ENCODE measurements at places on chromosomes 13 and 19.

DNA sequence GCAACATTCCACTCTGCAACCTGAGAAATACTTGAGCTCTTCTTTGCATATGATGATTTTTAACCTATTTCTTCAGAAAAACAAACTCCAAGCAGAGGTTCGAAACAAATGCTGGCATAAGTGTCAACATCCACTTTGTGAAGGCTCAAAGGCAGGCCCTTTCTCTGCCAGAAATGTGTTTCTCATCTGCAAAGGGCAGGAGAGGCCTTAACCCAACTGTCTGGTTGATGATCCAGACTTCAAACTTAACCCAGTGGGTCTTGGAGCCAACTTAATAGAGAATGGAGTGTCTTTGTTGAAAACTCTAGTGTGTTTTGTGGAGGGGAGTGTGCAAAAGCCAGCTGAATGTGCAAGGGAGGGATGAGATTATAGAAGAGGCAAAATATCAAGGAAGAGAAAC lies 28.3 kb upstream of the ZNF507 start:
- DNase-seq, result no peak

- no peak for DNase-seq
These were observed 4.6 kb downstream of the RNASEH2B start for GRCh38 chr13:50914176-50914700.

GRCh38 chr13:94353167-94353710 lies 126.2 kb downstream of the DCT start:
- DNase-seq, result no peak

DNA sequence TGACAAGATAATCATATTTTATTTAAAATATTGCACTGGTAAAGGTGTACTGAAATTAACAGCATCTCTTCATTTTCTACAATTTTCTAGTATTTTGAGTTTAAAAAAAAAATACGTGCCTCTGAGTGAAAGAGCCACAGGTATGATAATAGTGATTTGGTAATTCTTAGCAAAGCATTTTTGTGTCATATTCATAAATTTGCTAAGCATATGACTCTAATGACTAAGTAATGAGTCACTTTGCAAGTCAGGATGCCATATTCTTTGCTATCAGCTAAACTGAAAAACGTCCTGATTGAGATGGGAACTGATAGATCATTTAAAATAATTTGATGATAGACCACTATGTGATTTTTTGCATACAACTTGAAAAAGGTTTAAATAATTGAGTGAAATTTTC lies 136.1 kb upstream of the IRS2 start:
- no peak for DNase-seq

DNA sequence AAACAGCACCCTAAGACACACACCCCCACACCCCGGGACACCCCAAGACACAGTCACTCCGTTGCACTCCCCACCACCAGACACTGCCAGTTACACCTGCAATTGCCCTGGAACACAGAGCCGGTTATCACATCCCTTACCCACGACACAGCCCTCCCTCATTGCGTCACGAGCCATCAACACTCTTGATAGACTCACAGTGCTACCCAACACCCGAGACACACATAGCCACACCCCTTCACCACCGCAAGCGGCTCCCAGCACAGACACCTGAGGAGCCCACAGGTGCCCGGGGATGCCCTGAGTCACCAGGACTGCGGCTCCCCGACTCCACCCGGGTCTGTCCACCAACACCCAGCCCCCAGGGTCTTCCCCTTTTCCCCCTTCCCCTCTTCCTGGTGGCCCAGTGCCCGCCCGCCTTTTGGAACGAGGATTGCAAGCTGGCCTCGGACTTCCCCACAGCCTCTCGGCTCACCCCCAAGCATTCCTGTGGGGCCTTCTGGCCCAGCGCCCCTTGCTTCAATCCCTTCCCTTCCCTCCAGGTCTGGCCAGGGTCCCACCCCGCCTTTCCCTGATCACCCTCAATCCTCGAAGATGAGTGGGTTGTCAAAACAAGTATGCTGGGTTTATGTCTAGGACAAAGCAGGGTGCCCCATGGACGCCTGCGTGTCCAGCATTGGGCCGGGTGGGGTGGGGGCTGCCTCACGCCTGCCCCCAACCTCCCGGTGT lies 1.7 kb upstream of the PTGER1 start:
- no peak for DNase-seq

DNA sequence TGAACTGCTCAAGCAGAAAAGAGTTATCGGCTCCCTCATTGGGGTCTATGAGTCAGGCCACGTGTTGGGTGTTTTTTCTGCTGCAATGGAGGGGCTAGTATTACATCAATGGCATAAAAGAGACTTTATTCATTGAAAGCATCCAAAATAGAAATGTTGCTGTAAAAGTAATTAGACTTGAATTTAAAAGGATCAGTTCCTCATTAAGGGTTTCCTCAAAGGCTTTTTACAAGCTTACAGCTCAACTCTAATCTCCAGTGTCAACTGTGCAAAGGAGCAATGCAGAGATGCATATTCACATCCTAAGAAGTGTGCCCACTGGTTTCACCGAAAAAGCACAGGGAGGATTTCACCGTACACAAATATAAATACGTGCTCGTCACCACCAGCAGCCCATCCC lies 300.3 kb downstream of the FOXO1 start:
- no peak for DNase-seq

- DNase-seq, result no peak
These were observed 3.6 kb downstream of the ANO8 start for GRCh38 chr19:17331045-17331558.

GRCh38 chr13:38767506-38768265 lies 80.8 kb downstream of the FREM2 start:
- no peak for DNase-seq

GRCh38 chr13:49042476-49042875 lies 66.8 kb downstream of the FNDC3A start:
- no peak for DNase-seq

DNA sequence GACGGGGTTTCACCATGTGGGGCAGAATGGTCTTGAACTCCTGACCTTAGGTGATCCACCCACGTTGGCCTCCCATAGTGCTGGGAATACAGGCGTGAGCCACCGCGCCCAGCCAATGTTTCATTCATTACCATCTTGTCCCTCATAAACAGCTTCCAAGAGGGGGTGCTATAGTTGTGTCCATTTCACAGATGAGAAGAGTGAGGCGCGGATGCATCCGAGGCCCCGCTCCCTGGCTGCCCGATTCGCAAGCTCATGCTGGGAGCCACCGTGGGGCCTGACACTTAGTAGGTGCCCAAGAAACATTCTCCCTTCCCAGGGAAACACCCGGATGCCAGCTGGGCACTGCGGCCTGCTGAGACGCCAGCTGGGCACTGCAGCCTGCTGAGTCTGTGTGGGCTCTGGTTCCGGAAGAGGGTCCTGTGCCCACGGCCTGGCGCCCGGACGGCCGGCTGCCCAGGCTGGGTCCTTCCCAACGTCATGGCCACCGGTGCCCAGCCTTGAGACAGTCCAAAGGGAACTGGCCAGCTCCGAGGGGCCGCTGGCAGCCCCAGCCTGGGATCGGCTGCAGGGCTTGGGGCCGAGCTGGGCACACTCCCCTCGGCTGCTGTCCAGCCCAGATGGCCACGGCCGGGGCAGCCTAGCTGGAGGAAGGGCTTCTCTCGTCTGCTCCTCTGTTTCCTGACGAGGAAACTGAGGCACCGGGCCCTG lies 54.7 kb downstream of the NFIC start:
- no peak for DNase-seq

GRCh38 chr19:55958356-55958755 lies 10.7 kb downstream of the NLRP8 start:
- DNase-seq, result no peak

GRCh38 chr13:109412283-109412901 lies 374.0 kb downstream of the IRS2 start:
- no peak for DNase-seq

- no peak for DNase-seq
These were observed 14.1 kb downstream of the KLF2 start for GRCh38 chr19:16338470-16339360.

GRCh38 chr13:52004511-52005170 lies 6.6 kb downstream of the ATP7B start:
- DNase-seq, result no peak

DNA sequence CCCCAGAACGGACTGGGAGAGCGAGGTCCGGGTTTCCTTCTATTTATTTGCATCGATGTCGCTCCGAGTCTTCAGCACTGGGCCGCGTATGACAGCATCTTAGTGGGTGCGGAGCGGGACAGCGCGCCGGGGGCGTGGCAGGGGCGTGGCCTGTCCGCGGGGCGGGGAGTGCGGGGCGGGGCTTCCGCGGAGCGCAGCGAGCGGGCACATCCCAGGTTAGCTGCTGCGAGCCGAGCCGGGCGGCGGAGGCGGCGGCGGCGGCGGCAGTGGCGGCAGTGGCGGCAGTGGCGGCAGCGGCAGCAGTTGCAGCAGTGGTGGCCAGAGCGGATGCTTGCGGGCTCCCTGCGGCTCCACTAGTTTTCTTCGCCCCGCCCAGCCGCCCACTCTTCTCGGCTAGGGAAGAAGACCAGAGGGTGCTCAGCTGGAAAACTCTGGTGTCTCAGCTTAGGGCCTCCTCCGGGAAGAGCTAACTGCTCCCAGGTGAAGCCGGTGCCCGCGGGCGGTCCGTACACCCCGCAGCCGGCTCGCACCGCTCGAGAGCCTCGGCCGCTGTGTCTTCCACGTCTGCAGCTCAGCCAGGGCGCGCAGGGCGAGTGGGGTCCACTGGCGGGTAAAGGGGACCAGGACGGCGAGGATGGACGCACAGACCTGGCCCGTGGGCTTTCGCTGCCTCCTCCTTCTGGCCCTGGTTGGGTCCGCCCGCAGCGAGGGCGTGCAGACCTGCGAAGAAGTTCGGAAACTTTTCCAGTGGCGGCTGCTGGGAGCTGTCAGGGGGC lies at the start of gene GPC5:
TSS of gene GPC5 (plus strand) at position 209 of the 776 bp plus-strand sequence.
- no peak for DNase-seq

GRCh38 chr19:31589109-31589508 lies 239.9 kb upstream of the TSHZ3 start:
- no peak for DNase-seq

DNA sequence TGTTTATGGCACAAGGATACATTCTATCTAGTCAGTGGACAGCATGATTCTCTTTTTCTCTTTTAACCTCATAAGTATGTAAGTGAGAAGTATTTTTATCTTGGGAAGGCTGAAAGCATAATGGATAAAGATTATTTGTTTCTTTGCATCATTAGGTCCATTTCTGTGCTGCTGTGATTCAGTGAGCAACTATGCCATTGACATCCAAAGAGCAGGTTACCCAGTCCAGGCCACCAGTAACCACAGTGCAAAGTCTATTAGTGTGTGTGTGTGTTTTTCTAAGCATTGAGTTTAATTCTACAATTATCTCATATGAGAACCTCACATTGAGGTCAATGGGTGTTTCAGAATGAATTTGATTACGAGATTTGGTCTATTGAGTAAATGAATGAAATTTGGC lies 158.8 kb upstream of the DACH1 start:
- DNase-seq, result no peak

DNA sequence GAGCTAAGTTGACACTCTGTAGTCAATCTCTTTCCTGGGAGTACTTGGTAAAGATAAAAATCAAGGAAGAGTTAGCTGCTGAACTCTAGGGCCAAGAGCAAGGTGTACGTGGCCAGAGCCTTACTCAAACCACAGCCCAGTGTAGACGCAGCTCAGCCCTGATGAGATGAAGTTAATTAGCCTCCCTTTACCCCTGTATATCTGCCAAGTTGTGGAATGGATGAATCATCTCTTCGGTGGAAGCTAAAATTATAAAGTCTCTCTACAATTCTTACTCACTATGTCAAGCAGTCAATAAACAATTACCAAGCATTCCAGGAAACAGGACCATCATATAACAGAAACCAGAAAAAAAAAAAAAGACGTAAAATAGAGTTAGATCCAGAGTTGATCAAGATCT lies 146.9 kb upstream of the UFM1 start:
- DNase-seq, result no peak

DNA sequence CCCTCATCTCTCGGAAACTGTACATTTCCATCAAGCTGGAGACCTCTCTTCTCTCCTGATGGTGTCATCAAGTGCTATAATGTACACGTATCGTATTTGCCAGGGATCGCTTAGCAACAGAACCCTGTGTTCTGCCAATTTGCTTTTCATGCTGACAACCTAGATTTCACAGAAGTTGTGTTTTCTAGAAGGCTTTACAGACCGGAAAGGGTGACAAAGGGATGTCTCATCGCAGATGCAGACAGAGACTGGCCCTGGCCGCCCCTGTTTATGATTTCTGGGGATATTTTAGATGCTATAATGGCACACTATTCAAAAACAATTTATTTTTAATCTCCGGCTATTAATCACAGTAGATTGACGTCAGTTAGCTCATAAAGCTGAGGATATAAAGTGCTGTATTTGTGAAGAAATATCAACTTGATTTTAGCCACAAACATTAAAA lies 291.4 kb downstream of the IRS2 start:
- no peak for DNase-seq

DNA sequence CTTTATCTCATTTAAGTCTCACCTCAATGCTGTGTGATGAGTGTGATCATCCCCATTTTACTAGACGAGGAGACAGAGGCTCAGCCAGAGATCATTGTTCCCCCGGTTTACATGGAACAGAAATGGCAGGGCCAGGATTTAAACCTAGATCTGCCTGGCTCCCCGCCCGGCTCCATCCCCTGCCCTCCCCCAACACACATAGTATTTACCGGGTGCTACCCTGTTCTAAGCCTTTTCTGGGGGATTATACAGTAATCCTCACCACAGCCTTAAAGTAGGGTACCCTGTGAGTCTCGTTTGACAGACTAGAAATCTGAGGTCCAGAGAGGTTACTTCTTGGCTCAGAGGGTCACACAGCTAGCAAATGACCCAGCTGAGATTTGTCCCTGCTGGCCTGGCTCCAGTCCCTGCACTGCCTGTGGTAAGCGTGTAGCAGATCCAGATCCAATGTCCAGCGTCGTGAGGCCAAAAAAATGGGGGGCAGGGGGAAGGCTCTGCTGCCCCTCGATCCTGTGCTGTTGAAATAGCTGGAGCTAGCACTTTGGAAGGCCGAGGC lies 3.8 kb upstream of the KLC3 start:
- no peak for DNase-seq

DNA sequence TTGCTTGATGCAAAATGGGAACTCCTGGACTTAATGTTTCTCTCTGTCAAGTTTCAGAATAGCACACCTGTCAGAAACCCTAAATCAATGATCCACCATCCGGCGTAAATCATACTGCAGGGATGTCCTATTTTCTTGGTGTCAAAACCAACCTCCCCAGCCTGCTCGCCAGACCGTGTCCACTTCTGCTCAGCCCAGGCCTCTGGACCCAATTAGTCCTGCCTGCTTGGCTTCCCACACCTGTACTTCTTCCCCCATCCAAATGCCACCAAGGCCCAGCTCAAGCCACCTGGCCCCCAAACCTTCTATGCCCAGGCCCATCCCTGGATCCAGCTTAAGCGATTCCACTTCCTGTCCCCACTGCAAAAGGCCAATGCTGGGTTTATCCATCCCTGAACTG lies 25.1 kb upstream of the PEPD start:
- no peak for DNase-seq

- DNase-seq, result no peak
These were observed 17.4 kb downstream of the UFM1 start for GRCh38 chr13:38366954-38367645.

DNA sequence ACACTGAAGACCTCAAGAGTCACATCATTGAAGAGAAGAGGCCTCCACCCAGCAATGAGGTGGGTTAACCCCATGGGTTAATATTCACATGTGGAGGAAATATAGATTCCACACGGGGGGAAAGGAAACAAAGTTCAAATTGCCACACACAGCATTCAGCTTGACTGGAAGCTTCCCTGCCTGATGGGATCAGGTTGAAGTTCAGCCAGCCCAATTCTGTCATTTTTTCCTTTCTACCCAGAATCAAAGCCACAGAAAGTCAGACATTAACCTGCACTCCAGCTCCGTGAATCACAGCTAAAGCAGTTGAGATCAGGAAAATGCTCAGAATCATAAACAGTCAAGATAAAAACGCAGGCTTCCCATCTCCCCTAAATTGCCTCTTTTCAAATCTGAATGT lies 208.7 kb upstream of the OBI1 start:
- no peak for DNase-seq

Data from DMS79 (cell line).